WTC11 (cell line): ENCODE measurements at places on chromosomes 12 and 14. TPM values are rescaled to one million over a fixed set of nuclear protein-coding genes. Genes with fewer than 3 reads are reported as not detected.
A peak's percentile ranks its signal among the peaks of the same experiment; 100 is the strongest.

DNA sequence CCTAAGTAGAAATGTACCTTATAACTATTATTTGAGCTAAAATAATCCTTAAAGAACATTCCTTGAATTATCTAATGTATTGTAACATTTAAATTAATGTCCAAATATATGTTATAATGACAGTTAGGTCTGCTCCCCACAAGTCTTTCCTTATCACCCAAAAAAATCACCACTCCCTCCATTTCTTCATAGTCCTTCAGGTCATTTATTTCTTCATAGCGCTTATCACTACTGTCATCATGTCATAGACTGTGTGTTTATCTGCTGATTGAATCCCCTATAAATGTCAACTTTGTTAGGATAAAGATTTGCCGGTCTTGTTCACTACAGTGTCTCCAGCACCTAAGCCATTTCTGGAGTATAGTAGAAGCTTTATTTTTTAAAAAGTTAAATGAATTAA lies 12.0 kb downstream of the LUM start:
- H3K27ac ChIP-seq = no peak overlapping the region
- no peaks in the 10 kb centered on the region for H3K4me1 ChIP-seq
- DNase-seq = no peak
- no peak overlapping the region for H3K4me3 ChIP-seq

DNA sequence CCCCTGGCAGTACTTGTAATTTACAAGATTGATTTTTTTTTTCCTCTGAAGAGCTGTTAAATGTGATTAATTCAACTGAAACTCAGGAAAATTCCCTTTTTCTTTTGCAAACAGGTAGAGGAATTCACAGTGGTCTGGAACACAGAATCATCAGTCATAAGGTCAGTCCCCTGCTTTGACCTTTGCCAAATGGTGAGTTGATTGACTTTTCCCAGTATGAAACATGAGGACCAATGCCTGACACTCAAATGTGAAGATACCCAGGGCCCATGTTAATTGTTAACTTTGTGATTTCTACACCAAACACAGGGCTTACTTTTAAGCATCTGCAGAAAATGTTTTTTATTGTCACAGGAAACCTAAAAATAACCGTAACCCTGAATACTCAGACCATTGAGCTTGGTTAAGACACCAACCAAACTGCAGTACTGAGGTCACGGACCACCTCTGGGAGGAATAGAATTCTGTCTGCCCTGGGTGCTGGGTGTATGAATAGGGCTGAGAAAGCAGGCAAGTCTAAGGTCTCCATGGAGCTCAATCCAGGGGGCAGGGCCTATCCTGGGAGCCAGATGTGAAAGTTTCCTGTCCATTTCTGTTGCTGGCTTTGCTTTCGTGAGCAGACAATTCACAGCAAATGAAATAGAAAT lies 192.4 kb downstream of the TMX1 start:
- peaks cover 15% of the 10 kb centered on the region for H3K27me3 ChIP-seq
- no peak overlapping the region for H3K27ac ChIP-seq
- DNase-seq = no peak
- peaks cover 16% of the 10 kb centered on the region for H3K4me1 ChIP-seq

GRCh38 chr12:15779925-15780324 lies 9.3 kb downstream of the EPS8 start:
- H3K27ac ChIP-seq = no peak overlapping the region
- no peak for DNase-seq
- H3K4me1 ChIP-seq = no peaks in the 10 kb centered on the region
- no peak overlapping the region for H3K4me3 ChIP-seq
- H3K36me3 ChIP-seq = no peaks in the 10 kb centered on the region

- no peak overlapping the region for H3K4me3 ChIP-seq
- H3K36me3 ChIP-seq = no peaks in the 10 kb centered on the region
- H3K27ac ChIP-seq = peak overlapping the region; percentile 6; the same call in 1 of the 2 replicates
- H3K4me1 ChIP-seq = no peaks in the 10 kb centered on the region
Observed at GRCh38 chr14:56202256-56202655, 84.0 kb downstream of the PELI2 start.

Gene AQP2
- not detected in 3 replicates for total RNA-seq

Gene PAX9
- not detected in 3 replicates for total RNA-seq
